ENCODE measurements at places on chromosomes 7 and 10.

- DNase-seq: peak; percentile 42
Measured at GRCh38 chr7:158723266-158723665, 18.7 kb upstream of the NCAPG2 start.

DNA sequence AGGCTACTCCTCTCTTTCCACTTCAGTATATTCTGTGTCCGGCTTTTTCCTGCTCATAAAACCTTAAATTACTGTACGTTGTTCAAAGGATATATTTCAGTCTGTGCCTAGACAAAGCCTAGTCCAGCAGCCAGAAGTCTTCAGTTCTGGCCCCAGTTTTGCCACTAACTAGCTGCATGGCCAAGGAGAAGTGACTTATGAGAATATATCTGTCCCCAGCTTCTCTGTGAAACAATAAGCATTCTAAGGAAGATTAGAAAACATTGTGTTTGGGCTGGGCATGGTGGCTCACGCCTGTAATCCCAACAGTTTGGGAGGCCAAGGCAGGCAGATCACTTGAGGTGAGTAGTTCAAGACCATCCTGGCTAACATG is 105.0 kb upstream of the HDAC9 start:
- DNase-seq: no peak

GRCh38 chr10:34667177-34667576 is 147.9 kb downstream of the PARD3 start:
- DNase-seq: no peak

DNA sequence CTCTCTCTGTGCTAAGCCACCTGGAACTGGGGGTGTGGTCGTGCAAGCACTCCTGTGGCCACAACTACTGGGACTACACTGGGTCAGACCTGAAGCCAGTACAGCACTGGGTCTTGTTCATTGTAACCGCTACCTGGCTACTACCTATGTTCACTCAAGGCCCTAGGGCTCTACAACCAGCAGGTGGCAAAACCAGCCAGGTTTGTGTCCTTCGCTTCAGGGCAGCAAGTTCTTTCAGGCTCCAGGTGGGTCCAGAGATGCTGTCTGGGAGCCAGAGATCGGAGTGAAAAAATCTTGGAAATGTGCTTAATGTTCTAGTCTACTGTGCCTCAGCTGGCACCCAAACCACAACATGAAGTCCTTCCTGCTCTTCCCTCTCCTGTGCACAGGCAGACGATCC is 171.6 kb upstream of the SORCS1 start:
- no peak for DNase-seq

- DNase-seq: no peak
Measured at GRCh38 chr10:58641708-58642107, 129.0 kb downstream of the BICC1 start.

DNA sequence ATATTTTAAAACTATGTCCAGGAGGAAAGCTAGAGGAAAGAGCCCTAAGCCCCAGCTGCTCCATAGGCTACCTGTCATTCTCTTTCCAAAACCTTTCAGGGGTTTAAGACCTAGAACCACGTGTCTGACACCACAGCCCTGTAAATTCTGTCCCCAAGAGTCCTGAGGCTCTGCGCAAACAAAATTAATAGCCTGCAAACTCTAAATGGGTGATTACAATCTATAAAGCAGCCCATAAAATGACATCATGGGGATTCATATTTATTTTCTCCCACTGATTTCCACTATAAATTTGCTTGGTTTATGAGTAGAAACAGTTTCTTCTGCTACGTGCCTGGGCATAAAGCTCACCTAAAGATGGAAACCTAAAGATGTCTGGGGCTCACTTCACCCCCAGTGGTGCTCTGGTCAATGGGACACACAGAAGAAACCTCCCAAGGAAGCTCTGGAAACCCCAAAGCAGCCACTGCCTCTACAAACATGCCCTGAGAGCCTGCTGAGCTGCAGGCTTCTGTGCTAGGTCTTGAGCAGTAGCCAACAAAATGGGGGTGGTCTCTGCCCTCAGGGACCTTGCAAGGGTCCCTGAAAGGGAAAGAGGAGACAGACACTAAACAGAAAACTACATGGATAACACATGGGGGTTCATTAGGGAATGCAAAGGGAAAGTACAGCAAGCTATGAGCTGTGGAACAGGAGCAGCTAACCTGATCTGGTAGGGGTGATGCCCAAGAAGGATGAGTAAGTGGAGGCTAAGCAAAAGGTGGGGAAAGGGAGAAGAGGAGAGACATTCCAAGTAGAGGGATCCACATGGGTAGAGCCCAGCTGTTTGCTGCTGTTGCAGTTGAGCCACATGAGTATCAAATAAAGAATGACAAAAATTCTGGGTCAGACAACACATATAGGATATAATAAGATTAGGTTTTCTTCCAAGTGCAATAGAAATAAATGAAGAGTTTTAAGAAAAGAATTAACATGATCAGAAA is 331.7 kb downstream of the KCNMA1 start:
- no peak for DNase-seq

DNA sequence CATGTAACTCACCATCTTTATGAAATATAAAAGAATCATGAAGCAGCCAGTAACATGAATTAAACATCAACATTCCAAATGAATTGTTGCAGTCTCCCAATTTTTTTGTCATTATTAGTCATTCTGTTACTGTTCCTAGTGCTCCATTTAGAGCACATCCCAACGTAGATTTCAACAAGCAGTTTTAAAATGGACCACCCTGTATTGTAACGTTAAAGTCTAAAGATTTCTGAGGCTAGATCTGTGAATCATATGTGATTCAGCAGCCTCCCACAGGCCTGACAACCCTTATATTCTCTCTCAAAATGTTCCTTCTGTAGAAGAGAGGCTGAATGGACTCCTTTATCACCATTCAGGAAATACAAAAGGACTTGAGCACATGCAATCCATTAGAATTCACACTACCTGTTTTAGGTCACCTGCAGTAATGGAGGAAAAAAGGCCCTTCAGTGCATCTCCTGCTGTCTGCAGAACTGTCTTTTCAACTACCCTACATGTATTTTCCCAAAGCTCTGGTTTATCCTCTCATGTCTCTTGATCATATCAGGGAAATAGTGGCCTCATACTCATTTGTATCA is 81.4 kb downstream of the CACNA2D1 start:
- no peak for DNase-seq

Data from activated CD8-positive, alpha-beta memory T cell treated with anti-CD3 and anti-CD28 coated beads, Interleukin-2, amount 50 U/mL, for 48 hours (primary cell).